ENCODE measurements at places on chromosomes 2 and 18. TPM values are rescaled to one million over a fixed set of nuclear protein-coding genes. Genes with fewer than 3 reads are reported as not detected.

- no peak for DNase-seq
Measured at GRCh38 chr2:121558329-121558728, 27.6 kb downstream of the RNU4ATAC start.

GRCh38 chr2:200321780-200322534, 15.5 kb downstream of the SPATS2L start:
- DNase-seq = no peak

GRCh38 chr2:5693287-5694201, 1.4 kb downstream of the SOX11 start:
- DNase-seq = no peak

DNA sequence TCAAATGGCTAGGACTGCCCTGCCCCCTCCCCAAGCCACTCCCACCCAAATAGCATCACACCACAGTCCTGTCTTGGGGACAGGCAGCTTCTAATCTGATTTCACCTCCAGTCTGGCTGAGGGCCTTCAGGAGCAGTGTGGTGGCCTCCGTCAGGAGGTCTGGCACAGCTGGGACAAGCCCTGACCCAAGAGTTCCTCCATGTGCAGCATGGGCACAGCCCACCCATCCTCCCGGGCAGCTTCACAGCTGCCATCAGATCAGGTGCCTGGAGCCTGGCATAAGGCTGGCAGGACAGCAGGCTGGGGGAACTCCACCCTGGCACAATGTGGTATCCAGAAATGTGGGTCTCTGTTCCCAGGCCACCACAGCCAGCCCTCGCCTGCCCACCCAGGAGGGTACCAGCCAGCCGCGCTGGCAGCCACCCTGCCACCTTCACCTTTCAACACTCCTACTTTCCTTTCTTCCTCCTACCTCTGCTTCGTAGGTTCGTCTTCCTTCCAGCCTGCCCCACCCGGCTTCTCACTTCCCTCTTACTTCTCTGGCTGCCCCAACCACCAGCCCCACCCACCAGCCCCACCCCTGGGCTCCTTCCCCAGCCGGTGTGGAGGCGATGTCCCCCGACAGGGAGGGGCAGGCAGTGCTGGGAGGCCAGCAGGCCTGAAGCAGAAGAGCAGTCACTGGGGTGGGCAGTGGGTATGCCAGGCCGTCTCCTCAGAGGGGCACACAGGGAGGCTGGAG, at the start of gene CAPG:
CAPG (minus strand) TSS at position 522 of the 739 bp plus-strand sequence. CDS start 8,221 bp downstream, outside the sequence.
- DNase-seq = no peak

DNA sequence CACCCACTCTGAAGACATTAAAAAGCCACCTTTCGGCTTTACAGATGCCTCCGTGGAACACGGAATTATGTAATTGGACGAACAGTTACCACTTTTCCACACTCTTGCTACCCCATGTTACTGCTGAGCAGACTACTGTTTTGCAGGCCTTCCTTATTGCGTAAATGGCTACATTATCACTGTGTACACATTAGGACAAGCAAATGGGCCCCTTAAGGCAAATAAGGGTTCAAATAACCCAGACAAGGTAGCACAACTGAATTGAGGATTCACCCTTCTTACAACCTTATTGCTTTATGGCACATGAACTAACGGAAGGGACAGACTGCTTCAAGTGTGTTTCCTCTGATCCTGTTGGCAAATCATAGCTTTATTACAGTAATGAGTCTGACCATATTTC, 832.2 kb upstream of the FANCL start:
- DNase-seq = no peak

DNA sequence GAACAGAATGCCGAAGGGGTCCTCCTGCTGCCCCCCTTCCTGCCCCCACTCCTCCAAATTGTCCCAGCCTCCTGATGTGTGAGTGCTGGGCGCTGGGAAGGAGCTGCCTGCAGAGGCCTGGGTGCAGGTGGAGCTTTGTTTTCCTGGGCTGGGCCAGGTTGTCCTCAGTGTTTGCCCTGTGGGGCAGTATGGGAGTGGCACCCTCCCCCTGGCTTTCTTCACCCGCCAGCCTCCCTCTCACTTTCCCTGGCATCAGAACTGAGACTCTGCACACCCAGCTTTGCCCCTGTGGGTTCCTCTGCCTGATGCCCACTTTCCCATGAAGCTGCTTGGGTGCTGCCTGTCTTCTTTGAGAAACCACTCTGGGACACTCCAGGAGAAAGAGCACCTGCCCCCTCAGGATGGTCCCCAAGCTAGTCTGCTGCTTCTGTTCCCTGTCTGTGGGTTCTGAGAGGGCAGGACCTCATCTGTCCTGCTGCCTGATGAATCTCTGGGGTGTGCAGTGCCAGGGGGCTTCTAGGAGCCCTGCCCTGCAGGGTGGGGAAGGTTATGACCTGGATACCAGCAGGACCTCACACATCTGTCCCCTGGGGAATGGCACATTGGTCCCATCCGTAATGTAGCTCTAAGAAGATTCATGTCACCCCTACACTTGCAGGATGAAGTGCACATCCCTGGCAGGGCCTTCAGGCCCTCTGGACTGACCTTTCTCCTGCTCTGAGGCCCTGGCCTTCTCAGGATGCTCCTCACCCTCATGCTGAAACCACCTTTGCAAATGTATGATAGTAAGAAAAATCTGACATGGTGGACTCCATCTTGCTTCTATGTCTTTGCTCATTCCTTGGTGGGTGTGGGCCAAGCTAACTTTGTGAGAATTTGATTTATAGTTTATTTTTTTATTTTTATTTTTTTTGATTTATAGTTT, 146.8 kb upstream of the HS6ST1 start:
- no peak for DNase-seq

DNA sequence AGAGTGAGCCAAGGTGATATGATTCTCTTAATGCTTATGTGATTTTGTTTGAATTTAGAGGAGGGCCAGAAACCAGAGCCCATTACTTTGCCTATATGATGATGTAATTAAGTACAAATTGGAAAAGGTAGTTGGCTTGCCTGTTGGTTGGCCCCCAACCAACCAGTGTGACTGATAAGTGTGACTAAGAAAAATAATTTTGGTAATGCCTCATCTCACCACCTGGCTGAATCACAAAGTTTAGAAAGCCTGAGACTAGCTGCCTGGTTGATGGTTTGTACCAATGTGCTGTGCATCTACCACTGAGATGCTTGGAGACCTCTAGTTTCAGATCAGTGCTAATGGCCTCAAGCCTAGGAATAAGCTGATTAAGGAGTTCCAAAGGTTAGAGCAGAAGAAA, 338.7 kb downstream of the CDH2 start:
- DNase-seq = no peak

SERPINB12 gene
- not detected for total RNA-seq

DOK6 gene
- 0.66 TPM for total RNA-seq

- no peak for DNase-seq
Measured at GRCh38 chr2:84115173-84115857, 343.8 kb downstream of the SUCLG1 start.
